ENCODE measurements at places on chromosomes 2 and 18.

- no peak for DNase-seq
These were observed 143.4 kb upstream of the SMAD7 start for GRCh38 chr18:49094136-49094535.

DNA sequence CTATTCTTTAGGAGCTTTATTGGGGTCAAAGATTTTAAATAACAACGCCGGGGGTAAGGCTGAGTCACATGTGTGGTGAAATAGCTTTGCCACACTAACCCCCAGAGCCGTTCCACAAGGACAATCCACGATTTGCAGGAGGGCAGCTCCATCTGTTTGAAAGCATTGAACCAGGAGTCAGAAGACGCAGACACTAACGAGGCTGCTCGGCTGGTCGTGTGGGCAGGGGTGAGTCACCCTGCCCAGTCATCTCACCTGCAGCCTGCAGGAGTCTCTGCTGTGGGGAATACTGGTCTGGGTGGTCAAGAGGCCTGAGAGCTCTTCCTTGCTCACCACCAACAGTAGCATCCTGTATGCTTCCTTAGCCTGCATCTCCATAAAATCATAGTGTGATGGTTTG, 149.2 kb upstream of the NCK2 start:
- DNase-seq: no peak

- DNase-seq: no peak
These were observed 246.6 kb downstream of the FHOD3 start for GRCh38 chr18:36543991-36544725.

DNA sequence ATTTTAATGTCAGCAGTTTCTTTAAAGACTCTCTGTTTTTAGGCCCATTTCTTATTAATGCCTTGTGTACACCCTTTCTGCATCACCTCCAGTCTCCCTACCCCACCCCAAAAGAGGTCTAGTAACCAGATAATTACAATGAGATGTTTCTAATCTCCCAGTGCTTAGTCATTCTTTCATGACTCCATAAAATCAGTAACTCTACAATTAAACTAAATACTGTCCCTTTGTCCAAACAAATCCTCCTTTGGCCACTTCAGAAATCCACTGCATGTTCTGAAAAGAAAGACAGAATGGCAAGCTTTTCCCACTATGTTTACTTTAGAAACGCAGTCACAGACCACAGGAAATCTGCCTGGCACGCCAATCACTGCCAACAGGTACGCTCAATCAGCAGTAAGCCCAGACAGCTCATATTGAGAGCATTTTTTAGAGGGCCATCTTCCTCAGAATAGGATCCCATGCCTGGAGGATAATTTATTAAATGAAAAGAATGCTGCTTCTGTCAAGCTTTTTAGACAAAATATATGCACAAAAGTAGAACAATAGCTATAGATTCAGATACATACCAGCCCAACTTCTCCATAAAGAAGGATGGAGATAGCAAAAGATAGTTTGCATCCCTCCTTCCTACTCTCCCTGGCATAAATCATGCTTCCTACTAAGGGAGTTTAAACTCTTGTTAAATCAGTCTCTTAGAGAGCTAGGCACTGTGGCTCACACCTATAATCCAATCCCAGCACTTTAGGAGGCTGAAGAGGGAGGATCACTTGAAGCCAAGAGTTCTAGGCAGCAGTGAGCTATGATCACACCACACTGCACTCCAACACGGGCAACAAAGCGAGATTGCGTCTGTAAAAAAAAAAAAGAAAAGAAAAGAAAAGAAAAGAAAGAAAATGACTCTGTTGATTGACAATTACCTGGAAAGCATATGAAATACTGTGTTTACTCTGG, 14.6 kb downstream of the CLASP1 start:
- DNase-seq: no peak

GRCh38 chr2:38203446-38203810, 127.5 kb upstream of the CYP1B1 start:
- DNase-seq: no peak

DNA sequence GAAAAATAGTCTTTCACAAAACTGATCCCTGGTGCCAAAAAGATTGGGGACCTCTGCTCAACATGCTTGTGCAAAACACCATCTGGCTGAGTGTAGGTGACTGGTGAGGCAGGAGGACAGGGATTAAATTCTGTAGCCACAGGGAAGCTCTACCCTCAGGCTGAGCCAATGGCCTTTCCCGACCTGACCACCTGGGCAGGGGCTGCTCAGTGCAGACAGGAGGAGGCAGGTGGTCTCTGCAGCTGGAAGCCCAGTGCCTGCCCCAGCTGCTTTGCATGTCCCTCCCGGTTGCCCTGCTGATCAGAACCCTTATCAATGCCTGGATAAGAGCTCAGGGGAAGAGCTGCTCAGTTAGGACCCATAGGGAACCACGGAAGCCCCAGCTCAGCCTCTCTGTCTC, 235.3 kb downstream of the ANKRD36 start:
- DNase-seq: no peak

DNA sequence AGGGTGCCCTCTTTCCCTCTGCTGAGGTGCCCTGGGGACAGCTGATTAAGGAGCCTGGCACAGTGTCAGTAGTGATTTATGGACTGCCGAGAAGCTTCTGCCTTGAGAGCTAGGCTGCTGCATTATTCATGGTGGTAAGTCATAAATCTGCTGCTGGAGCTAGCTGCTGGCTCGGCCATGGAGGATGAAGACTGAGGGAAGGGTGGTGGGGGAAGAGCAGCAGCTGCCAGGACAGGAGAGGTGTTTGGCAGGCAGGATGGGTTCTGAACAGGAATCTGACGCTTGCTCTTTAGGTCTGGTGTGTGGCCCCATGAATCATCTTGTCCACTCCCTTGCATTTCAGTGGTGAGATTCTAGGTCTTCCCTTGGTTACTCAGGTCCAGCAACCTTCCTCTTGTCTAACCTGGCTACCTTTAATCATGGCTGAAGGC, 296.3 kb downstream of the DYSF start:
- DNase-seq: no peak

- no peak for DNase-seq
These were observed 140.8 kb upstream of the IL1R2 start for GRCh38 chr2:101850991-101851390.

- no peak for DNase-seq
These were observed 183.5 kb downstream of the AGAP1 start for GRCh38 chr2:235677276-235677788.

DNA sequence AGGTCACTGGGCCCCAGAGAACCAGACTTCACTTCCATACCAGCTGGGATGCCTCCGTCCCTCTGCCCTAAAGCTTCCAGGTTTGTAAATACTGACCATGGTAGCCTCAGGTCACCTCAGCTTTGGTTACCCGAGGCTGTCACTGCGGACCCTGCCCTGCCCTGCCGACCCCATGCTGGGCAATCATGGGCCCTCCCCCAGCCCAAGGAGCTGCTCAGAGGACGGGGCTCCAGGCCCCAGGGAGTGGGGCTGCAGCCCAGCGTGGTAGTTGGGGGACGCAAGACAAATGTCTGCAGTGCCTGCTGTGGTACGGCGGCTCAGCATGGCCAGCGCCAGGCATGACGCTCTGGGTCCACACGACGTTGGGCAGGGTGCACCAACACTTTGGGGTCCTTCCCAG, 25.3 kb downstream of the RAMP1 start:
- DNase-seq: no peak

DNA sequence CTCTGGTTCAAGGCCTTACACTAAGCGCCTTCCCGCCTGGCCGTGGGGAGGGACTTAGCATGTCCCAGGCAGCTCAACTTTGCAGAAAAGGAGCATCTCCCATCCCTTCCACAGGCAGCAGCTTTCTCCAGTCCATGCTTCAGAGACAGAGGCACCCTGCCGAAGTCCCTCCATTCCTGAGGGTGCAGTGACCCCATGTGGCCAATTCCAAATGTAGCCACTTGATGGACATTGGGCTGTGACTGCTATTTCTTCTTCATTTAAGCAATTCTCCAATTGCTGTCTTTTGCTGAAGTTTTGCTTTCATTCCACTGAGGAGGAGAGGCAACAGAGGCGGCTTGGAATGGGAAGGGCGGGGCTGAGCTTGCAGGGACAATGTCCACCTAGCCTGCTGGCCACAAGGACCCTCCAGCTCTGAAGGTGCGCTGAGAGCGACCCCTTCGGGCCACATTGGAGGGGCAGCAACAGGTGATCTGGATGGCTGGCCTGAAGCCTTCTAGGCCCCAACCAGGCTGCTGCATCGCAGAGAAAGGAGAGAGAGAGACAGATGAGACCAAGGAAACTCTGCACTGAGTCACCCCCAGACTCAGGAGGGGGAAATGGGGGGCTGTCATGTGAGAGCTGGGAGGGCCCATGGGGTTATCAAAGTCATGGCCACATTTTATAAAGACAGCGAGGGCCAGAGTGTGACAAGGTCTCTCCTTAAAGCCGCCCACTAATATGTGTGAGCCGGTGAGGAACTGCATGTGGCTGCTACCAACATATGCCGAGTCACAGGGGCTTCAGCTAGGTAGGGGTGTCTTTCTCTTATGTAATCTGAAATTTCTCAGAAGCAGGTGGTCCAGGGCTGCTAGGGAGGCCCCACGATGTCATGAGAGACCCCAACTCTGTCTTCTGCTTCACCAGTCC, 61.3 kb downstream of the LONRF2 start:
- no peak for DNase-seq

DNA sequence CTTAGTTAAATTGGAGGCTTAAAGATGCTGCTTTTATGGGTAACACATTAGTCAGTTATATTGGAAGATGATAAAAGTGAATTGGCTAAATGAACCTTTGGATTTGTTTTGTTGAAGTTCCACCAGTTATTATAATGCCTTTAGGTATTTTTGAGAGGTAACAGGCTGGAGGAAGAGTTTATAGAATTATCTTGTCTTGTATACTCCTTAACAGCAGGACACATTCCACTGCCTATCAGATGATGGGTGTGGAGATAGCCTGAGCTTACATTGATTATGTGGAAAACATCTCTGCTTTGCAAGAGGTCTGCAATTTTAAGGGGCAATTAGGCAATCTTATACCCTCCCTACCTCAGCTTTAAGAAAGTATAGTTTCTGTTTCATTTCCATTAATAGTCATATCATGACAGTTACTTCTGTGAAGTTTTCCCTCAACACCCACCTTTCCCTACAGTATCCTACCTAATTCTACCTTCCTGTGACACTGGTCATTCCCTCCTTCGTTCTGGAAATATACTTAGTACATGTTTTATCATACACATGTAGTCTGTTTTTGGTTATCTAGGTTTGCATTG, 403.7 kb upstream of the SPRED2 start:
- no peak for DNase-seq

Measured in T-cell (primary cell).